ENCODE measurements at places on chromosomes 7 and 10.

GRCh38 chr7:134731616-134732015 lies 47.8 kb upstream of the CALD1 start:
- no peak for DNase-seq

GRCh38 chr7:50647286-50647980 lies 82.2 kb upstream of the DDC start:
- DNase-seq = no peak

- DNase-seq = no peak
Observed at GRCh38 chr7:155306673-155307470, 9.2 kb downstream of the INSIG1 start.

GRCh38 chr7:22853674-22854157 lies 31.1 kb upstream of the TOMM7 start:
- no peak for DNase-seq

GRCh38 chr7:155298288-155298833 lies 683 bp downstream of the INSIG1 start:
- DNase-seq = peak; percentile 19

DNA sequence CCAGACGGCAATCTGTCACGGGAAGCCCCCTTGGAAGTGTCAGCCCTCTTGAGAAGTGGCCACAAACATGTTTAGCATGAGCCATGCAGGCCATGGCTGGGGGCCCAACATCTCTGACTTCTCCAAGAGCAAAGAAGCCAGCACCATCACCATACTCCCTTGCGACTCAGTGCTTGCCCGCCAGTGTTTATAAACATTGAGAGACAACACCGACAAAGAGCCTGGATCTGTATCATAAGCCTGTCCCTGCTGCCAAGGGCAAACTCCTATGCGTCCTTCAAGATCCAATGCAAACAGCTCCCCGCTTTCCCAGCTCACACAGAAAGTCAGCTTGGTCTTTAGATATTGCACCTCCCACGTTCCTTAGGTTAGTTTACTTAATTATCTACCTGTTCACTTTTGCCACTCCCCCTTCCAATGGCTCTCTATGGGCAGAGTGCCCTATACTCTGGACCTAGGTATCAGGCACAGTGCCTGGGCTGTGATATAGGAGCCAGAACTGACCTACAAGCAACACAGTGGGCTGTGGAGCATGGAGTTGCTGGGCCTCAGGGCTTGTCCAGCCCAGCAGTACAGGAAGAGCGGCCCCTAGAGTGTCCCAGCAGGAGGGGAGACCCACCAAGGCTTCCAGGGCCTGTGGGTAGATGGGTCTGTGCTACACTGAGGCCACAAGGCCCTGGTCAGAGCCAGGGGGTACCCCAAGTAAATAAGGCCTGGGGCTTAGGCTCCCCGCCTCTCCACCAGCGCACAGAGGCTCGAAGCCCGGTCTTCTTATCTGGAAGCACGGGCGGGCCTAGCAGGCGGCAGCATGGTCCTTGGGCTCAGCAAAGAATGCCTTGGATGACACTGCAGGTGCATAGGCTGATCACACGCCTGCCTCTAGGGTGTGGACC lies 37.7 kb downstream of the CAMK2B start:
- no peak for DNase-seq

- DNase-seq = peak; percentile 35
Observed at GRCh38 chr10:131676800-131677421, 223.9 kb upstream of the PPP2R2D start.

DNA sequence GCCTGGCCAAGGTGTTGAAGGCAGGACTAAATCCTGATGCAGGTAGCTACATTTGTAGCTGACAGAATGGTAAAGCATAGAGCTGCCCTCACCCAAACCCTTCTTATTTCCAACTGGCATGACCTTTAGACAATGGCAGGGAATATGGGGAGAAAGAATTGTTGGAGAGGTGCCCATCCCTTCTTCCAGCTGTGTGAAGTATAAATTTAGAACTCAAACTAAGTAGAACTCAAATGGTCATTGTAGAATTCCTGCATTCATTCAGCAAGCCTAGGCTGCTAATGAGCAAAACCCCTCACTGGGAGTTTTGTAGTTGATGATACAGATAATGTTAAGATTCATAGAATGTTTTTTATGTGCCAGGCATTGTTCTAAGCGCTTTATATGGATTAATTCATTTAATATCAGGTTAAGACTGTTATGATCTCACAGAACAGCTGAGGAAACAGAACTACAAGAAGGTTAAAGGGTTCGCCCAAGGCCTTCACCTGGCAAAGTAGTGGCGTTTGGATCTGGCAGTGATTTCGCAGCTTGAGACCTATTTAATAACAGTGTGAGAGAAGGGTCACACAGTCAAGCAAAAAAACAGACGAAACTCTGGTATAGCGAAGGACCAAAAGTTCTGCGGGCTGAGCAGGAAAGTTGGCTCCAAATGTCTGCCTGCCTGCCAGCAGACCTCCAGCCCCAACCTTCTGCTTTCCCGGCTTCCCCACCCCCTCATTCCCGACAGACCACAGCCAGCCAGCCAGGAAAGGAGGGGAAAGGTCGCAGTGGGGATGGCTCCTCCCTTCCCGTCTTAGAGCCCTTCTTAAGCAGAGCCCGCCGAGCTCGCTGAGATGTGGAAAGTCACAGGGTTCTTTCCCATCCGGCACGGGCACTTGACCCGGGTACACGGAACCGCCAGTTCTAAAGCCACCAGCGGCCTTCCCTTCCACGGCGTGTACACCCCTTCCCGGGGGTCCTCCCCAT lies 1.6 kb upstream of the HILPDA start:
- DNase-seq = peak; percentile 75

GRCh38 chr7:117896339-117896738 lies 23.1 kb upstream of the CTTNBP2 start:
- no peak for DNase-seq

- DNase-seq = no peak
Observed at GRCh38 chr7:4808026-4808425, 32.6 kb downstream of the AP5Z1 start.

- no peak for DNase-seq
Observed at GRCh38 chr7:128915841-128916642, 5.5 kb upstream of the KCP start.

GRCh38 chr10:88618496-88618895 lies 31.9 kb downstream of the LIPJ start:
- no peak for DNase-seq

DNA sequence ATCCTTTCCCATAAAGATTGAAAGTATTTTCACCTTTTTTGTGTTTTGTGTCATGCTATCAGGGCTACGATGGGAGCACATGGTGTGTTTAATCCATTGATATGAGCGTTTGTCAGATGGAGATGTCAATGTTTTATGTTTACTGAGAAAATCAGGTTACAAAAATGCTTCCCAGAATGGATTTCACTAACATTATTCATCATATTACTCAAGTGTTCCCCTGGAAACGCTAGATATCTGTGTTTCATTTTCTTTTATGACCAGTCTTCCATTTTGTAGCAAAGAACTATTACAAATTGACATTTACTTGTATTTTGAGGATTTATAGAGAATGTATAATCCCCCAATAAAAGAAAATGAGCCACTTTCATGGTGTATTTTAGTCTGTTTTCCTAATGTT lies 293.5 kb upstream of the AKR1E2 start:
- no peak for DNase-seq

DNA sequence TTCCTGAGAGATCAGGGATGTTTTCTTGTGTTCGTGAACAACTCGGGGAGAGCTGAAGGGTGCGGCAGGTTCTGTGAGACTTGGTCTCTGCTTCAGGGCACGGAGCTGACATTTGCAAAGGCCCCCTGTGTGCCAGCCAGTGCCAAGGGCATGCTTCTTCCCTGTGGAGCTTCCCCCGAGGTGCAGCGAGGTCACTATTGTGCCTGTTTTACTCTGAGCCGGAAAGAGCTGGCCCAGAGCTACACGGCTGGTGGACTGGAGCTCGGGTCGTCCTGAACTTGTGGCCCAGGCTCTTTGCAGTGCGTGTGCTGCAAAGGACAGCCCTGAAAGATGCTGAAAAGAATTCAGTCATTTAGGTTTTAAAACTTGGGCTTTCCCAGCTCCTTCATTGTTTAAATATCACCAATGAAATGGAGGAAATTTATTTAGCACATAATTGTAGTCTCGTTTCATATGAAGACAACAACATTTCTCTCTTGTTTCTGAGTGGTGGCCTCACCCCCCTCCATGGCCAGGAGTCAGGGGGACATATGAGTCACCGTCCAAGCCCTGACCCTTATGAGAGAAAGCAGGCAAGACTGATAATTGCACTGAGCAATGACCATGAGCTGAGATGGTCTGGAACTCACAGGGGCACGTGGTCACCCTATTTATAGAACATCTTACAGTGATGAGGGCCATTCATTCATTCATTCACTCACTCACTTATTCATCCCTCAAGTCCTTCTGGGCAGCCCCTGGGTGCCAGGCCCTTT lies 102.6 kb downstream of the PTPRE start:
- DNase-seq = no peak

DNA sequence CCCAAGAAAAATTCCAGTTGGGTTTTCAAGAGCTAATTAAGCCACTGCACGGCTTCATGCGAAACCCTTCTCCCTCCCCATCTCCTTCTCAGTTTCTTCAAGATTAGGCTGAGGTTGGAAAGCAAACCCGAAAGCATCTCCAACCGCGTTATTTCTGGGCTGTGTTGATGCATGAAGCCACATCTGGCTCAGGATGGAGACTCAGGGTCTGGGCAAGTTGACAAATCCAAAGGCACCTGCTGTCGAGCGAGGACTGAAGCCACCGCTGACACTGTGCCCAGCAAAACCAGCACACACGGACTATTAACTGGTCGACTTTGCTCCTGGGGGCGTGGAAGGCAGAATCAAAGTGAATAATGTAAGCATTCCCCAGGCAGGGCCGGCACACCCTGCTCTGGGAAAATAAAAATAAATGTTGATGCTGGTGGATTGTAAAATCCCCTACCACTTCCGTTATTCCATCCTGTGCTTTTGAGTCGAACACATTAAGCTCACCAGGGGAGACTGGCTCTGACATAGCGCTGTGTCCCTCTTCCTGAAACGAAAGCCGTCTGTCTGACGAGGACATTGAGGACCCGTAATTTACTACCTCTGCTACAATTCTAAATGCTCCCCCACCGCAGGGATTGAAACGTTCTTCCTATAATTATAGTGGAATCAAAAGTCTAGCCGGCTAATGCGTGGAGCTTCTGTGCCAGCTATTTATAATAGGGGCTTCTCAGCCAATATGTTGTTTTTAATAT lies 269.8 kb downstream of the ADARB2 start:
- DNase-seq = no peak

GRCh38 chr7:135798095-135798494 lies 49.5 kb upstream of the FAM180A start:
- DNase-seq = no peak

- DNase-seq = no peak
Observed at GRCh38 chr10:16581202-16581601, 59.5 kb upstream of the C1QL3 start.

- peak; percentile 88 for DNase-seq
Observed at GRCh38 chr7:100691676-100692577, 2.1 kb downstream of the GIGYF1 start.

GRCh38 chr10:84205049-84205852 lies 10.9 kb downstream of the CDHR1 start:
- peak; percentile 79 for DNase-seq

- DNase-seq = peak; percentile 50
Observed at GRCh38 chr10:3949711-3950110, 164.7 kb upstream of the KLF6 start.

- DNase-seq = no peak
Observed at GRCh38 chr7:101125989-101126650, 784 bp upstream of the SERPINE1 start.

DNA sequence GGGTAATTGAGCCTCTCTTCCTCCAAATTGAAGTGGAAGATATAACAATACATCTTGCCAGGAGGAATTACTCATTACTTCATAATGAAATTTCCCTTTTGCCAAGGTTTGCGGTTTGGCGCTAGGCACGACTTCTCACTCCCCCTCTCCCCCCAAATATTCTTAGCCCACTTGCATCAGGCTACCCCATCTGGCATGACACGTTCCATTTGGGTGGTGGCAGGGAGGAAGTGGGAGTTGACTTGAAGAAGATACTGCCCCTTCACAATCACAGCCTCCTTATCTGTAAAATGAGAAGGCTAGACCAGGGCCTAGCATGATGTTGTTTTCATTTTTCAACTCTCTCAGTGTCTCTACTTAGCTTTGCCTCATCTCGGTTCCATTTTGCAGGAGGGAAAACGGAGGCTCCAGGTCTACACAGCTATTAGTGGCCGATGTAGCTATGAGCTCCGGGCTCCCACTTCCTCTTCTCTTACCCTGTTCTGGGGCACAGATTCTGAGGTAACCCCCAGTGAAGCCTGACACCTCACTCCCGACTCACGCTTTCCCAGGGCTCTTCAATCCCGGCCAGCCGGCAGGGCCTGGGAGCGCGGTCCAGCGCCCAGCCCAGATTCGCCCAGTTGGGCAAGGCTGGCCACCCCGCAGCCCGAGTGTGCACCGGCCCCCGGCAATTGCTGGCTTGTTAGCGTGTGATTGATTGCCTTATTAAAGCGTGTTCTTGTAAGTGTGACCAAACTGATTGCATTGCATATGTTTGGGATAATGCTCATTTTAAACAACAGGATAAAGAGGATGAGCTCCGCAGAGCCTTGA lies 6.5 kb downstream of the EVX1 start:
- DNase-seq = peak; percentile 51

- DNase-seq = no peak
Observed at GRCh38 chr7:142329062-142329790, 71.4 kb upstream of the PRSS58 start.

DNA sequence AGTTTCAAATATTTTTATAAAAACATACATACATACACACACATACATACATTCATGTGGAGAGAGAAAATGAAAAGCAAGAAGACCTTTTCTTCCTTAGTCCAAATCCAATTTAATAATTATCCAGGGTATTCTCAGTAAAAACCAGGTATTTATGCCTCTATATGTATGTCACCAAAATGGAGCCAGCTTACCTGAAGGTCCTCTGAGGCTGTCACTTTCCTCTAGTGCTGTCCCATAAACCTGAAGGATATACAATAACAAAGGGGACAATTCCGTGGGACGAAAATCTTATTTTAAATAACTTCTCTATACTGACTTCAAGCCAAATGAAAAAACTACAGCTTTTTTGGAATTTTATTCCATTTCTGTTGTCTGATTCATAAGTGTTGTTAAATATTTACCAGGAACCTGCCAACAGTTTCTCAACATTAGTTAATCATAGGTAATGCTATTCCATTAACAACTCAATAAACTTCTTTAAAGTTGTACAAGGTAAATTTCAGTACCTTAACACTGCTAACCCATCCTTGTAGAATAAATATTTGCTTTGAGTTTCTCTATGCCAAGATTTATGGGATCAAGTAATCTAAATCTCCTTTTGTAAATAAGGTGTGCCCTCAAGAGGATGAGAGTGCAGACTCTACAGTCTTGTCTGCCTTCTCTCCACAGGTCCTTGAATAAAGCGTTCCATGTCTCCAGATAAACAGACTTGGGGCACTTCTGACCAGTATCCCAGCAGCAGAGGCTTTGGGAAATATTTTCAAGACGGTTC lies 260.3 kb downstream of the AHR start:
- no peak for DNase-seq

DNA sequence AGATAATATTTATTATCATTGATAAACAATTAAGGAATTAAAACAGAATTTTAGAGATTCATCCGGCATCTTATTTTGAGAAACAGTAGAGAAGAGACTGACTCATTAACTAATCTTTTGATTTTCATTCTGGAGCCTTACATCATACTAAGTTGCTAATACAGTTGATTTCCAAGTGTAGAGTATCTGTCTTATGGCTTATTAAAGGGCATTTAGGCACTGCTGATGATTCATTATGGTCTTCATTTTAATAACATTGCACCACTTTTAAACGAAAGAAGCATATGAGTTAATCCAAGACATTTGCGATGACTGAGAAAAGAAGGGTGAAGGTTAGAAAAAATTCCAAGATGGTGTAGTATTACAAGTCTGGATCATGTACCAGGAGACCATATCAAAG lies 186.0 kb upstream of the CACNA2D1 start:
- DNase-seq = no peak
